Ureter (tissue), 1 donor: ENCODE measurements at places on chromosomes 6 and 20. TPM values are rescaled to one million over a fixed set of nuclear protein-coding genes. Genes with fewer than 3 reads are reported as not detected.

PPP1R16B gene
- 10.4 TPM for total RNA-seq

PRKN gene
- total RNA-seq, result 12.1 TPM

GTSF1L gene
- total RNA-seq, result not detected

PGC gene
- total RNA-seq, result not detected

GRM1 gene
- total RNA-seq, result not detected

- no peak for DNase-seq
Measured at GRCh38 chr20:62562831-62563230, 79.5 kb upstream of the SLCO4A1 start.

- no peak for DNase-seq
Measured at GRCh38 chr6:84504025-84504424, 260.4 kb downstream of the TBX18 start.

DNA sequence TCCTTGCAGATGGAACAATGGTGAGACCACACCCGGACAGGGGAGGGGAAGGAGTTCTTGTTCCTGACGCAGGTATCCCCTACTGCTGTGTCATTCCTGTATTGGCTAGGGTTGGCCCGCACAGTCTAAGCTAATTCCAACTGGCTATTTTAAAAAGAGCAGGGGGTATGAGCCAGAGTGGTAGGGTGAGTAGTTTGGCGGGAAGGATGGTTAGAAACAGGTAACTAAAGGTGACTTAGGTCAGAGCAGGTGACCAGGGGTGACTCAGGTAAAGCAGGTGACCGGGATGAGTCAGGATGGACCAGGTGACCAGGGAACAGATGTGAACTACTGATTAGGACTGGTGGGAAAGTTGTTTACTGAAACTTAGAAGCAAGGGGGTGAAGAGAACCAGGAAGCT is 58.0 kb downstream of the ZNF292 start:
- DNase-seq, result peak; percentile 45

GRCh38 chr20:57364451-57364850 is 13.4 kb downstream of the RAE1 start:
- no peak for DNase-seq

DNA sequence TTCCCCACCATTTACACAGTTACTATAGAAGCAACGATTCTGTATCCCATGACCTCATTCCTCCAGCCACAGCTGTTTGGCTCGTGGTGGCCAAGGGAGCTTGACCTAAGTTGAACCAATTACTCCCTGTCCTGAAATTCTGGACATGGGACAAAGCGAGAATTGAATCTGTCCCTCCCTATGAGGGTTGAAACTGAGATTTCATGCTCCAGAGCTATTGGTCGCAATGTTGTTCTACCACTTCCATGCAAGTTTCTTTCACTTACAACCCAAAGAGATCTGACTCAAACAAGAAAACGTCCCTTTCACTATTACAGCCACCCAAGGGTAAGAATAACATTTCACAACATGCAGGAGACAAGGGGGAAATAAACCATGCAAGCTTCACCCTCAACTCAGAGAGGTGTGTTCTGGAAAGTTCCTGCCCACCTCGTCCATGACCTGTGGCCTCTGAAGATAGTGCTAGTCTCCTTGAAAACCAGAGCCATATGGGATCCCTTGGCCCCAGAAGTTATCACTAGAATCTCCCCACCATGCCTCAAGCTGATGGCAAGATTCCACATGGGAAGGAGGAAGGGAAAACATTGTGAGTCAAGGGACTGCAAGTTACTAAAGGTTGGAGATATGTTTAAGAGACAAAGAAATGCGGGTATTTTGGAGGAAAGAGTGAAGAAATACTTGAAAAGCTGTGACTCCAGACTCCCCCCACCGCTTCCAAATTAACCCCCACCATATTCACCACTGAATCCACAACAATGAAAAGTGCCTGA is 74.5 kb upstream of the SRSF6 start:
- DNase-seq, result no peak

- peak; percentile 43 for DNase-seq
Measured at GRCh38 chr20:2694008-2694471, 1.5 kb downstream of the EBF4 start.
